ENCODE measurements at places on chromosomes 12 and 14.

- DNase-seq = no peak
Measured at GRCh38 chr12:15596174-15596573, 193.0 kb downstream of the EPS8 start.

GRCh38 chr12:98418357-98419075 is 96.9 kb upstream of the TMPO start:
- no peak for DNase-seq

- DNase-seq = no peak
Measured at GRCh38 chr12:10654003-10654402, 19.8 kb downstream of the STYK1 start.

DNA sequence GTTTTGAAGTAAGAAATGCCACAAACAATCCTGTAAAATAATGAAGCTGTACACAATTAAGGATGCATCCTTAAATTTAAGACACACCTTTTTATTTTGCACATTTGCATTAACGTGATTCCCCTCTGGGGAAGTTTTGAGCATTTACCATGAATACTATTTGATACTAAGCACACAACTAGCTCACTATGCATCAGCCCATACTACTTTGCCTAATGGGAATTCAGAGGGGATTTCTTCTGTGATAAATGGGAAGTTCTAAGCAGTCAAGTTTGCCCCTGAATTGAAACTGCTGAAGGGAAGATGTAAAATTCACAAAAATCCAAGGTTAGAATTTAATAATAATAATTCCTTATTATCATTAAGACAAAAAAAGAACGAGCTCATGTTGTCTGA is 27.4 kb downstream of the SINHCAF start:
- no peak for DNase-seq
